ENCODE measurements at places on chromosomes 12 and 14.

GRCh38 chr14:103949131-103949790, 6.9 kb upstream of the RD3L start:
- DNase-seq: no peak

DNA sequence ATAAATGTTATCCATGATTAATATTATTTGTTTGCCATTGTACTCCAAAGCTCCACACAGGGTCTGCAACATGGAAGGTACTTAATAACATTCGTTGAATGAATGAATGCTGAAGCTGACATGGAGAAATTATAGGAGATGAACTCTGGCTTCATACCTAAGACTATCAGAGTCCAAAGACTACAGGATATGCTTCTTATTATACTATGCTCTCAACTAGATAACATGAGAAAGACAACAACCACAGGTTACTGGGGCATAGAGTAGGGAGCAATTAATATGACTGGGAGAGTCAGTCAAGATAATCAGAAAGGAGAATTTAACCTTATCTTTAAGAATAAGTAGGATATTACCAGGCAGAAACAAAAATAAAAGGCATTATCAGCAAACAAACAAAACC, 236.3 kb upstream of the SOX5 start:
- DNase-seq: no peak

GRCh38 chr14:45359746-45360145, 106.7 kb upstream of the MIS18BP1 start:
- DNase-seq: no peak

- no peak for DNase-seq
Observed at GRCh38 chr12:119384340-119384739, 49.8 kb downstream of the CCDC60 start.

GRCh38 chr14:79786522-79786921, 424.8 kb downstream of the DIO2 start:
- DNase-seq: no peak

- no peak for DNase-seq
Observed at GRCh38 chr14:79246173-79246572, 965.1 kb downstream of the DIO2 start.

DNA sequence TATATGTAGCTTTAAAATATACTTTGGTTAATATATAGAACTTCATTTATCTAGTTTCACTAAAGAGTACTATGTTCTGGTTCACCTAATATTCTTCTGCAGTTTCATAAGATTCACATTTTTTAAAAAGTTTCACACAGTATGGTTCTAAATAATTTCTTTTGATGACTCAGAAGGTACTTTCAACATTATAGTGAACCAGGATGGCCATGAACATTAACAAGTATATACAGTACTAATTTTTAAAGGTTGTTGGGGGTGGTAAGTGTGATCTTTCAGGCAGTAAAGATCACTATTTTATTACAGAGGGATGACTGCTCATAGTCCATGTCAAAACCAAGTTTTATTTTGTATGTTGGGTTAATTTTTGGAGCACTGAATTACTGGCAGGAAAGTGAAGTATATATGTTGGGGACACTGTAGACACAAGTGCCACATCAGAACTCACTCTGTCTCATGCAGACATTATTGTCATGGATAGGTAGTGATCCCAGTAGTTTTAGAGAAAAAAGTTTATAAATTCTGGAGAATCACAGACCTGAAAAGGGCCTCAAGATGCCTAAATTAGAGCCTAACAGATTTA, 60.0 kb downstream of the DCAF5 start:
- no peak for DNase-seq

DNA sequence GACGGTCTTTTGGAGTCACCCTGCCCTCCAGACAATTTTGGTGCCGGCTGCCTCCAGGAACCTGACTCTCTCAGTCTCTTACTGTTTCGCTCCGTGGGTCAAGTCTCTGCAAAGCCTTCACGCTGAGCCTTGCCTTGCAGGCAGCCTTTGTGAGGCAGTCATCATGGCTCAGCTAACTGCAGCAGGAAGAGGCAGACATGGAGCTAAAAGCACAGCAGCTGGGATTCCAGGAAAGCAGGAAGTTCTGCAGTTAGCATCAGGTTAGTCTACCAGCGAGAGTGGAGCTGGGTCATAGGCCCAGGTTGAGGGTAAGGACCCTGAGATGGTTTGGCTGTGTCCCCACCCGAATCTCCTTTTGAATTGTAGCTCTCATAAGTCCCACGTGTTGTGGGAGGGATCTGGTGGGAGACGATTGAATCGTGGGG, 305.4 kb downstream of the PCNX1 start:
- DNase-seq: no peak

DNA sequence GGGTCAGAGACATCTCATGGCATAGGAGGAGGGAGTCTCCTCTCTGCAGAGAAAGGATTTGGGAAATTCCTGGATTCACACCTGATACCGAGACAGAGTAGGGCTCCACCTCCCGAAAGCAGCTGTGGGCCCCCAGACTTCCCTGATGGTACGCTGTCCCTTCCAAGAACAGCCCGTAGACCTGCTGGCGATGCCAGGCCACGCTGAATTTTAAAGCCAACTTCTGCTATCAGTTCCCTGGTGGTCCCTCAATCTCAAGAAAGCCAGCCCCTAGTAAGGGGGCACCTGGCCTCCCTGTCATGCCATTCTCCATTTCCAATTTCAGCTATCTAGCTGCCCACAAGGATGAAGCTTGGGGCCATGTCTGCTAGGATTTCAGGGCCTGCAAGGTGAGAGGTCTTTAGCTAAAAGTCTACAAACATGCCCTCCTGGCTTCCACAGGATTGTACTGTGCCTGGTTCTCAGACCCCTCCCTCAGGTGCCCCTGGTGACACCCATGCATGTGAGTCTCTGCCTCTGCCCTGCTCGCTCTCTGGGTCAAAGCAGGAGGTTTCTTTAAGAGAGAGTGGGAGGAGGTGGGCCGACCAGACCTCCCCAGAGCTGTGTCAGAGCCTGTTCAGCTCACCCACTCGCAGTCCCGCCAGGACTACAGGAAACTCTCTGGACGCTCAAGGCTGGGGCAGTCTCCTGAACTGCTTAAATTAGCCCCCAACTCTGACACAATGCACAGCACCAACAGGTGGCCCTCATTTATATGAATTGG, 30.5 kb downstream of the ANO2 start:
- no peak for DNase-seq

DNA sequence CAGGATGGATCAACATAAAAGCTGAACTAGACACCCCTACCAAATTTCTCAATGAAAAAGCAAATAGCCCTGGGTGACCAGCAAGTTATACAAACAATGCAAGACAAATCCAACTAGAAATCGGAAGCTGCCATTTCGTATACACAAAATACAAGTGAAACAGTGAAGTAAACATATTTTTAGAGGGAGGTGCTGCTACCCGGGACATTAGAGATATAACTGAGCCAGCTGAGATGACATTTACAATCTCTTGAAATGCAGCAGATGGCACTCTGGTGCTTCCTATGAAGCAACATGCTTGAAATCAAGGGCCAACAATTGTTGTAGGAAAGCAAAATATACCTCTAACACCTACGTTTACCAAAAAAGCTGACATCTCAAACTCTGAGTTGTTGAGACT, 25.5 kb downstream of the BDKRB1 start:
- no peak for DNase-seq

DNA sequence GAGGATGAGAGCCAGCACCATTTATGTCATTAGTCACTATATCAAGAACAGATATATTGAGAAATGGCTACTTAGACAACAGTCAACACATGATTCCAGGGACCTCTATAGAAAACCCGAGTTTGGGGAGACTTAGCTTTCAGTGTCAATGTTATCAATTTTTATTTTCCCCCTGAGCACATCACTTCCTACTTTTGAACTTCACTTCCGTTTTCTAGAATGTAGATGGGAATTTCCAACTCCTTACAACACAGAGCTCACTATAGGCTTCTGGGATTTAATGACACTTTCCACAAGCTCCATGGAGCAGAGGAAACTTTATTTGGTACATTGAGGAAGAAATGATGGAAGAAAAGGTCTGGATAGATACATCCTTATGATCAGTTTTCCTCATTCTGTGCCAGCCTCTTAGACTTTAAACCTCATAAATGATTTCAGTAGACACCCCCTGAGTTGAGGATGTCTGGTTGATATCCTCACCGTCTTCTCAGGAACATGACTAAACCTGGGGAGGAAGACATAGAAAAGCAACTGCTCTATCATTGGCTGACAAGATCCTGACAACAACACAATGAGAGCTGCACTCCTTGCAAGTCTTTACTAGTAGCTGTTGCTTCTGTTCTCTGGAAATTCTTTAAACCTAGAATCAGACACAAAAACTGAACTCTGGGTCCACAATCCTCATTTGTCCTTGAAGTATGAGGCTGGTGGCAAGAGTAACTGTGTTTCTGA, 449.4 kb upstream of the OR4E1 start:
- no peak for DNase-seq
